ENCODE measurements at places on chromosomes 6 and 20. TPM values are rescaled to one million over a fixed set of nuclear protein-coding genes. Genes with fewer than 3 reads are reported as not detected.

The BEND6 gene
- 0.53 TPM for polyA plus RNA-seq

The RNF182 gene
- polyA plus RNA-seq, result 6.2 TPM

The BMP7 gene
- polyA plus RNA-seq, result 14.7 TPM

The SIGLEC1 gene
- polyA plus RNA-seq, result 0.02 TPM

The ULBP2 gene
- polyA plus RNA-seq, result 0.05 TPM

The HEY2 gene
- polyA plus RNA-seq, result 12.6 TPM

The TMEM200A gene
- polyA plus RNA-seq, result 6.2 TPM

The CNBD2 gene
- polyA plus RNA-seq, result 3.2 TPM

The SMLR1 gene
- polyA plus RNA-seq, result not detected

The RNF39 gene
- 2.3 TPM for polyA plus RNA-seq

The RAB5IF gene
- 98.4 TPM for polyA plus RNA-seq

The NCOA3 gene
- 6.7 TPM for polyA plus RNA-seq

The ADGRF4 gene
- not detected for polyA plus RNA-seq

The MRAP2 gene
- 5.3 TPM for polyA plus RNA-seq

The LY6G6F gene
- polyA plus RNA-seq, result not detected

The TXLNB gene
- polyA plus RNA-seq, result 0.05 TPM

The CCN5 gene
- polyA plus RNA-seq, result not detected

The STX11 gene
- 0.20 TPM for polyA plus RNA-seq

The POPDC3 gene
- polyA plus RNA-seq, result 6.5 TPM

The CST2 gene
- not detected for polyA plus RNA-seq

The PRSS16 gene
- polyA plus RNA-seq, result 38.9 TPM

The MDN1 gene
- polyA plus RNA-seq, result 53.5 TPM

The OSER1 gene
- polyA plus RNA-seq, result 24.5 TPM

The MYB gene
- polyA plus RNA-seq, result 4.0 TPM

The HLA-DRB5 gene
- 0.83 TPM for polyA plus RNA-seq
